ENCODE measurements at places on chromosomes 2 and 18.

- no peak for DNase-seq
These were observed 287.0 kb upstream of the ZC3H15 start for GRCh38 chr2:186199029-186199428.

DNA sequence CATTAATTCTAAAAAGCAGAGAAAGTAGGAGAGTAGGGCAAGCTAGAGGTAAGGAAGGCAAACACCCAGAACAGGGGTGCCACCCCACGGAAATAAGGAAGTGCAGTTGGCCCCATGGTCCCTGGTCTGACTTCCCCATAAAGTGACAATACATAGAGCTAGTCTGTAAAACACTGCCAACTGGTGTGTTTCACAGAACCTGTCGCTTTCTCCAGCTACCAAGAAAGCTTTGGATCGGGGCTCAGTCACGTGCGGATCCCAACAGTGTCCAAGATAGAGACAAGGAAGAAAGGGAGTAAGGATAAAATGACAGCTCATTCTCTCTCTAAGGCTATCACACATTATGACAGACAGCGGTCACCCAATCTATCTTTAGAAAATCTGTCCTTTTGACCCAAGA lies 36.4 kb downstream of the TBC1D8 start:
- DNase-seq: no peak

- DNase-seq: peak; percentile 51
These were observed 96.6 kb upstream of the NOSTRIN start for GRCh38 chr2:168705534-168706470.

- DNase-seq: no peak
These were observed 79.8 kb downstream of the TNFRSF11A start for GRCh38 chr18:62404881-62405280.

GRCh38 chr18:55473560-55473959 lies 114.4 kb downstream of the TCF4 start:
- no peak for DNase-seq

DNA sequence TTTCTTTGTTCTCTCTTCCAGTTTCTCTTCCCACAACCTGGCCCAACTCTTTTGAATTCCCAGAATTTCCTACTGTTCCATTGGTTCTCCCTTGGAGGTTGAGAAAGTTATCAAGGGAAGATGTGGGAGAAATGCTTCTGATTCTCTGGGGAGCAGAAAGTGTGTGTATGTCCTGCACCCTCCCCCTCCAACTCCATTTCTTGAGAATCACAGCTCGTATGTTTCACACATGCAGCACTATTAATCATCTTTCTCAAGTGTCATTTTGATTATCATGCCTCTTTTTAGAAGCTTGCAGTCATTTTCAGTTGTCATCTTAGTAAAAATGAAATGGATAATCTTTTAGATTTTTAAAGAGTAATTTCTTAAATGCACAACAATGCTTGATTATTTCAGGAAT lies 296.8 kb upstream of the SLC39A10 start:
- DNase-seq: no peak

GRCh38 chr18:36977121-36977520 lies 148.2 kb downstream of the KIAA1328 start:
- no peak for DNase-seq

DNA sequence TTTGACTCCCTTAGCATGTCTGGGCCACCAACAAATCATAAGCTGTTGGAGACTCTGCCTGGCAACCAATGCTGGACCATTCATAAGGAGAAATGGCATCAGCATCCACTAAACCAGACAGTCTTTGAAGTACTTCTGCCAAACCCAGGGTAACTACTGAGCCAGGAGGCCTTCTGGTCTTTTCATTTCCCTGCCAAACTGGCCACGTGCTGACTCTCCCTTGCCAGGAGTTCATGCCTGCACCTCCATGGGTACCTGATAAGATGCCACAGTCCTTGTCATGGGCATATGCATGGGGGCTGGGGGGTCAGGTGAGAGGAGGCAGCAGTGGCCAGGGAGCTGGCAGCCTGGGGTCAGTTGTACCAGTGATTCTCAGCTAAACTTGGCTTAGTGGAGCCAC lies 34.2 kb upstream of the DAPL1 start:
- DNase-seq: no peak

All from NCI-H524 (cell line).